Suprapubic skin (tissue), 4 donors: ENCODE measurements at places on chromosomes 2 and 18. TPM values are rescaled to one million over a fixed set of nuclear protein-coding genes. Genes with fewer than 3 reads are reported as not detected.

DNA sequence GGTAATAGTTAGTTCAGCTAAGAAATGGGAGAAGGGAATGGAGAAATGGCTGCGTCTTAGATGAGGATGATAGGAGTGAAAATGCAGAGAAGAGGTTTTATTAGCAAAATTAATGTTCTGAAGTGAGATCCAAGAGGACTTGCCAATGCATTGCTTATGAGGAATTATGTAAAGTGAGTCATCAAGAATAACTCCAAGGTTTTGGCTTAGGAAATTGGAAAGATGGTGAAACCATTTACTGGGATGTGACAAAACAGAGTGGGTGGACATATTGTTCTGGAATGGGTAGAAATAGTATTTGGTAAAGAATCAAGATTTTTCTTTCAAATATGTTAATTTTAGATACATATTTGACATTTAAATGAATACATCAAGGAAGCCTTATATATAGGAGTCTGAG, 306.6 kb upstream of the CYRIA start:
- no peak overlapping the region for H3K27ac ChIP-seq
- no peak for DNase-seq
- no peak overlapping the region for H3K4me3 ChIP-seq
- no peaks in the 10 kb centered on the region for H3K27me3 ChIP-seq
- no peaks in the 10 kb centered on the region for H3K36me3 ChIP-seq

GRCh38 chr18:13416208-13416607, 197.6 kb downstream of the LDLRAD4 start:
- DNase-seq = no peak
- H3K27me3 ChIP-seq = no peaks in the 10 kb centered on the region
- no peak overlapping the region for H3K27ac ChIP-seq
- peaks cover 11% of the 10 kb centered on the region for H3K4me1 ChIP-seq

The PPP1R1C gene
- total RNA-seq = 2.0 TPM

DNA sequence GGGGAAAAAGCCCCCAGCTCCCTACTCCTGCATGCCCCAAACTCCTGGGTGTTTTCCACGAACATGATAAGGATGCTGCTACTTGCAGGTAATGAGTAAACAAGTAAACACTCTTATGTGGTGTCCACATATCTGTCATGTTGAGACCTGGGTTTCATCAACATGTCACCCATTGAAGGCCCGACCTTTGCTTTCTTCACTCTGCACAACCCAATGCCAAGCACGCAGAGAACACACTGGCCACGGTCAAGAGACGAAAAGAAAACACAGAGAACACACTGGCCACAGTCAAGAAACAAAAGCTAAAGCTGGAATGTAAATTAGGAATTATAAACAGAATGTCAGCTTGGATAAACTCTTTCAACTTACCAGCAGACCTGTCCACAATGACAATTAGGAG, 143.1 kb downstream of the TTC32 start:
- DNase-seq = no peak
- H3K27ac ChIP-seq = no peak overlapping the region
- H3K36me3 ChIP-seq = no peaks in the 10 kb centered on the region
- no peaks in the 10 kb centered on the region for H3K27me3 ChIP-seq

GRCh38 chr2:9637330-9637729, 6.5 kb upstream of the YWHAQ start:
- H3K4me3 ChIP-seq = no peak overlapping the region
- no peaks in the 10 kb centered on the region for H3K27me3 ChIP-seq
- H3K4me1 ChIP-seq = peaks cover 23% of the 10 kb centered on the region
- no peak overlapping the region for H3K27ac ChIP-seq
- DNase-seq = no peak

GRCh38 chr2:125224830-125225229, 1199.7 kb downstream of the CNTNAP5 start:
- no peak for DNase-seq
- H3K27ac ChIP-seq = no peak overlapping the region
- no peak overlapping the region for H3K4me3 ChIP-seq

The NTSR2 gene
- total RNA-seq = not detected

GRCh38 chr2:150572961-150573395, 85.5 kb upstream of the RND3 start:
- no peak for DNase-seq
- no peak overlapping the region for H3K4me3 ChIP-seq
- no peaks in the 10 kb centered on the region for H3K4me1 ChIP-seq
- H3K27ac ChIP-seq = no peak overlapping the region
- no peaks in the 10 kb centered on the region for H3K36me3 ChIP-seq

The NAPG gene
- 28.8 TPM for total RNA-seq

The RDH14 gene
- 15.0 TPM for total RNA-seq

DNA sequence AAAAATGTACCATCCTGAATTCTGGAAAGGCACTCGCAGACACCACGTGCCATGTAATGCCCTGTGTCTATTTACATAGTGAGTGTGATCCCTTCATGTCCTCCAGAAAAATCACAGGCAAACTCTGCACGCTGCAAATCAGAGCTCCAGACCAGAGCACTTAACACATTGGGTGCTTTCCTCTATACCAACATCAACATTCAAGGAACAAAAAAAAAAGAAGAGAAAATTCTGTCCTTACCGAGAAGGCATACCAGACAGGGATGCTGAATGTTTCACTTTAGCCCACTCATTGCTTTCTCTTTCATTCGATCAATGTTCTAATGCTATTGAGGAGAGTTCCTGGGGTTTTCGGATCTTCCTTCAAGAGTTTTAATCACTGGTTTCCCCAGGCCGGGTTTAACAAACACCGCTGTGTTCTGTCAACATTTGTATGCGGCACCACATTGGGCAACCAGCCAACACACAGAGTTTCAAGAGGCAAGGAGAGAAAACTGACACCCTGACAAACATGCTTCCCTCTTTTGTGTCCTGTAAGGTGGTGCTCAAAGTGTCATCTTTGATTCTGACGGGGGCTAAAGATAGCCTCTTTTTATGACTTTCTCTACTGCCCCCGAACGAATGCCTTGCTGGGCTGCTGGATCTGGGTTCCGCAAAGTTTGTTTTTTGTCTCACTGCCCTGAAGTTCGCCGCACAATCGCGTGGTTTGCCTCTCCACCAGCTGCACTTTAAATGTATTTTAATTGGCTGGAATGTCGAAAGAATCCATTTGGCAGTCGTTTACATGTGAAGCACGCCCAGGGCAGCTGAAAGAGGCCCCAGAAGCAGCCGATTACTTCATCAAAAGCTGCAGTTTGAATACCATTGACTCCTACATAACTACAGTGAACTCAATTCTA, 106.4 kb upstream of the NCKAP5 start:
- H3K4me1 ChIP-seq = peaks cover 25% of the 10 kb centered on the region
- no peaks in the 10 kb centered on the region for H3K36me3 ChIP-seq
- DNase-seq = peak; percentile 84

The SERPINB12 gene
- 88.4 TPM for total RNA-seq

GRCh38 chr2:197045115-197045514, 118.6 kb upstream of the PGAP1 start:
- H3K27me3 ChIP-seq = no peaks in the 10 kb centered on the region
- DNase-seq = no peak
- no peaks in the 10 kb centered on the region for H3K36me3 ChIP-seq
